ENCODE measurements at places on chromosomes 3 and 15.

DNA sequence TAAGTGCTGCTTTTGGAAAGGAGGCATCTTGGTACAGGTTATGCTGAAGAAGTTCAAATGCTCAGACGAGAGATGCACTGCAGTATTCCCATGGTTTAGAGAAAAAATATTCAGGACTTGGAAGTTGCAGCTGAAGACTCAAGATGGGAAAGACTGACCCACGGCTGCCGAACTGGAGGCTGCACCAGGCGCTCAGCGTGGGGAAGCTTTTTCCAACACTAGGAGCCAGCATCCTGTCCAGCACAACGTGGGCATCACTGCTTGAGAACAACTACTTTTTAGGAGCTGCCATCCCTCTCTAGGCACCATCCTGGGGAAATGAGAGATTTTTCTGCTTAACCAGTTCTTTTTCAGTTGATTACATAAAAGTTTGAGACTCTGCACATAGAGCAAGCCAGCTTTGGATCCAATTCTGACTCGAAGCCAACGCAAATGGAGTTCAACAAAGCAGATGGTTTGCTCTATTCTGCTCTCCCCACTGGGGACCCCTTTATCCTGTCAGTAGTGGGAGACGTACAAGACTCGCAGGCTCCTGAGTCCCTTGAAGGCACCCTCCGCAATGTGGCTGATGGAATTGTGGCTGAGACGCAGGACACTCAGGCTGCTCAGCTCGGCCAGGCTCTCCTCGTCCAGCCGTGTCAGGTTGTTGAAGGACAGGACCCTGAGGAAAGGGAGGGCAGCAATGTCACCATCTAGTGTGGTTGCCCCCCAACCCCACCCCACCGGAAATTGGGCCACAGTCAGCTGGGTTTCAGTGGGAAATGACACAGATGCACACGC lies 93.8 kb downstream of the LRIG1 start:
- no peak for DNase-seq

DNA sequence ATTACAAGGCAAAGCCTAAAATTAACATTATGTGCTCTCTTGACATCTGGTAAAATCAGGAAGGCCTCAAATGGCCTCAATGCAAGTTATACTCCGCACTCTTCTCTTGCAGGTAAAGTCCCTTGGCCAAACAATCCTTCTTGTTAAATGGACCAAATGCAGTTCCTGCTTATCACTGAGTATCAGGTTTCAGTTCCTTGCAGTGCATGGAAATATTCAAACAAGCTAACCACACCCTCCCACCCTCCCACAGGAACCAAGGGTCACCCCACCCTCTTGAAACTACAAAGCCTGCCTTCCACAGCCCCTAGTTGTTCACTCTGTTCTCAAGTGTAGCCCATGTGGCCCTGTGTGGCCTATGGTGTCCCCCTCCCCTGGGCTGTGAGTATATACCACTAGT lies 171.9 kb upstream of the CADPS start:
- no peak for DNase-seq

- DNase-seq: no peak
These were observed 2.7 kb downstream of the TPRA1 start for GRCh38 chr3:127587876-127588275.

GRCh38 chr15:101451266-101451799 lies 38.2 kb downstream of the PCSK6 start:
- DNase-seq: peak; percentile 83

DNA sequence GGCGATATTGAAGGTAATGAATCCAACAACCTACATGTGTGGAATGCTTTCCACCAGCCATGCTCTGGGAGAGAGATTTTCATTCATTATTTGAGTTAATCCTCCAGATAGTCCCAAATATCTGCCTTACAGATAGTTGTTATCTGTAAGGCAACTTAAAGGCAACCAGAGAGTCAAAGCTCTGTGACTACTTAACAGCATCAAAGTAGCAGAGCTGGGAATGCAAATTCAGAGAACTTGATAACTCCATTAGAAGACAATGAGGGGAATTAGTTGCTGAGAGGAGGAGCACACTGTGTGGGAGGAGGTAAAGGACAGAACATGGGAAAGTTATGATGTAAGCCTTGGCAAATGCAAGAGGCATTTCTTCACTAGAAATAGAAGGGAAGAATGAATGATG lies 10.5 kb upstream of the CRBN start:
- DNase-seq: no peak
